Activated CD4-positive, alpha-beta T cell treated with anti-CD3 and anti-CD28 coated beads, Interleukin-2, Interleukin-4, amounts not matched to agents 100 ng/mL and 50 ng/mL, durations not matched to agents 16 hours and 8 hours (primary cell): ENCODE measurements at places on chromosomes 12 and 14.

GRCh38 chr12:61939977-61940376 is 320.2 kb upstream of the USP15 start:
- DNase-seq, result no peak

- no peak for DNase-seq
Measured at GRCh38 chr12:108517288-108518100, 2.4 kb downstream of the FICD start.

- no peak for DNase-seq
Measured at GRCh38 chr14:96515731-96516130, 13.5 kb downstream of the PAPOLA start.

- DNase-seq, result no peak
Measured at GRCh38 chr12:58774731-58775130, 145.6 kb downstream of the LRIG3 start.

DNA sequence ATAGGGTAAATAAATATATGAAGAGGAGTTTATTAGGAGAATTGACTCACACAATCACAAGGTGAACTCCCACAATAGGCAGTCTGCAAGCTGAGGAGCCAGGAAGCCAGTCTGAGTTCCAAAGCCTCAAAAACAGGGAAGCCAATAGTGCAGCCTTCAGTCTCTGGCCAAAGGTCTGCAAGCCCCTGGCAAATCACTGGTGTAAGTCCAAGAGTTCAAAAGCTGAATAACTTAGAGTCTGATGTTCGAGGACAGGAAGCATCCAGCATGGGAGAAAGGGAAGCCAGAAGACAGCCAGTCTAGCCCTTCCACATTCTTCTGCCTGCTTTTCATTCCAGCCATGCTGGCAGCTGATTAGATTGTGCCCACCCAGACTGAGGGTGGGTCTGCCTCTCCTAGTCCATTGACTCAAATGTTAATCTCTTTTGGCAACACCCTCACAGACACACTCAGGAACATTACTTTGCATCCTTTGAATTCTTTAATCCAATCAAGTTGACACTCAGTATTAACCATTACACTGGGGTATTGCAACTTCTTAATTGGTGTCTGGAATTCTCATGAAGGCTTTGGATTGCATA is 736.5 kb upstream of the LMO3 start:
- DNase-seq, result no peak

DNA sequence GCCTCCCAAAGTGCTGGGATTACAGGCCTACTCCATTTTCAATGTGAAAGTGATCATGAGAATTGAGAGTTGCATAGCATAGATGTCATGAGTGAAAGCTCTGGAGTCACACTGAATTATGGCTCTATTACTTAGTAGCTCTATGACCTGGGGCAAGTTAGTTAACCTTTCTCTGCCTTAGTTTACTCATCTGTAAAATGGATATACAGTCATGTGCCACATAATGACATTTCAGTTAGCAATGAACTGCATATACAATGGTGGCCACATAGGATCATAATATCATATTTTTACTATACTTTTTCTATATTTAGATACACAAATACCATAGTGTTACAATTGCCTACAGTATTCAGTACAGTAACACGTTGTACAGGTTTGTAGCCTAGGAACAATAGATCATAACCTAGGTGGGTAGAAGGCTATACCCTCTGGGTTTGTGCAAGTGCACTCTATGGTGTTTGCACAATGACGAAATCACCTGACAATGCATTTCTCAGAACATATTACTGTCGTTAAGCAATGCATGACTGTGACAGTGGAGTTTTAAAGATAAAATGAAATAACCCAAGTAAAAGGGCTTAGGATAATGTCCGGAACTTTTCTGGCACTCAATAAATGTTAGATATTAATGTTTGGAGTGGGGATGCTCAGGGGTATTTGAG is 53.1 kb downstream of the ZFYVE26 start:
- no peak for DNase-seq

GRCh38 chr12:104248444-104248843 is 32.9 kb downstream of the TXNRD1 start:
- no peak for DNase-seq

DNA sequence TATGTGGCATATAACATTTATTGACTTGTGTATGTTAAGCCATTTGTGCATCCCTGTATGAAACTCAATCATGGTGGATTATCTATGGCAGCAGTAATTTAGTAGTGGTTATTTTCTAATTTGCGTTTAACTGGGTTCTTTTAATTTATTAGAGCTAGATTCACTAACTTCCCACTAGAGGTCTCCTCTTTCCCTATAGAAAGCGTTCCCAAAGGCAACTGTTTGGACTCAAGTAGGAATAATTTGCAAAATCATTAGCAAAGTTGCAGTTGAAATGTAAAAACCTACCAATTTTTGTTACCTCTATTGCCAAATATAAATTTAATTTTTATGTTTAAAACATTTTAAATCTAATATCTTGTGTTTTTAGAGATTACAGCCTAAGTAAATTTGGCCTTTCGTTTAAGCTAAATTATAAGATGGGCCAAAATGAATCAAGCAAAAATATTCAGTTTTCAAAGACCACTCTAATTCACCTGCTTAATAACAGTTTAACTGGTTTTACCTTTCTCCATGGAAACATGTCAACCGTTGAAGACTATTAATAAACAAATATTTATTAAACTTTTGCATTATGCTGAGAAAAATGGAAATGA is 6.0 kb downstream of the DMAC2L start:
- DNase-seq, result peak; percentile 17

- DNase-seq, result no peak
Measured at GRCh38 chr12:131990066-131990979, 40.6 kb downstream of the EP400 start.

- DNase-seq, result no peak
Measured at GRCh38 chr12:54371328-54372112, 7.2 kb upstream of the GPR84 start.

GRCh38 chr12:49901986-49902385 is 1.7 kb downstream of the FAIM2 start:
- no peak for DNase-seq

GRCh38 chr12:77724367-77724957 is 106.2 kb upstream of the NAV3 start:
- no peak for DNase-seq

- no peak for DNase-seq
Measured at GRCh38 chr12:30932881-30933280, 6.3 kb downstream of the TSPAN11 start.

DNA sequence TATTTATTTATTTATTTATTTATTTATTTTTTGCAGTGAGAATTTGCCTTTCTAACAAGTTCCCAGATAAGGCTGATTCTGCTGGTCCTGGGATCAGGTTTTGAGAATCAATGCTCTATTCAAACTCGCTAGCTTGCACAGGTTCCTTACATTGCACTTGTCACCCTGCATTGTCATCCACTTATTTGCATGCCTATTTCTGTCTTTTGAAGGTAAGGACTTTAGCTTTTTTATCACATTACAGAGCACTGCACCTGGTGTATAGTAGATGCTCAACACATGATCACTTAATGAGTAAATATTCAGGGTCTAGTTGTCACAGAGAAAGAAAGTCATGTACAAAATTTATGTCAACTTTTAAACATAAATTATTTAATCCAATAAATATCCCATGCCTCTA is 219.7 kb upstream of the BTG1 start:
- DNase-seq, result no peak

- peak; percentile 74 for DNase-seq
Measured at GRCh38 chr14:21917699-21918436, 244.2 kb upstream of the OR4E1 start.

- no peak for DNase-seq
Measured at GRCh38 chr12:112328456-112329124, 53.6 kb downstream of the HECTD4 start.

DNA sequence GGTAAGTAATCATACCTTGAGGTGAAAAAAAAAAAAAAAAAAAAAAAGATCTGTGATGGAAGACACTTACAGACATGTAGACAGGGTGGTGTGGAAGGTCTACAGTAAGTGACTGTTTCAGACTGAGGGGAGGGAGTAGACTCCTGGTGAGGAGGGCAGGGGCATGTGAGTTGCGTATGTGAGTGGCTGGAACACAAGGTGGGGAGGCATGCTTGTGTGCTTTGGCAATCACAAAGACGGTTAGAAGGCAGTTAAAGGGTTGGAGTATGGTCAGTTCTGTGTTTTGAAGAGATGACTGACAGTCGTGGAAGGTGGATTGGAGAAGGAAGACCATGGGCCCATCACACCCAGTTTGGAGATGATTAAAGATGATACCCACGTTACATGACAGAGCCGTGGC is 65.2 kb downstream of the ETV6 start:
- DNase-seq, result no peak

GRCh38 chr12:32049956-32050355 is 56.7 kb upstream of the BICD1 start:
- no peak for DNase-seq

DNA sequence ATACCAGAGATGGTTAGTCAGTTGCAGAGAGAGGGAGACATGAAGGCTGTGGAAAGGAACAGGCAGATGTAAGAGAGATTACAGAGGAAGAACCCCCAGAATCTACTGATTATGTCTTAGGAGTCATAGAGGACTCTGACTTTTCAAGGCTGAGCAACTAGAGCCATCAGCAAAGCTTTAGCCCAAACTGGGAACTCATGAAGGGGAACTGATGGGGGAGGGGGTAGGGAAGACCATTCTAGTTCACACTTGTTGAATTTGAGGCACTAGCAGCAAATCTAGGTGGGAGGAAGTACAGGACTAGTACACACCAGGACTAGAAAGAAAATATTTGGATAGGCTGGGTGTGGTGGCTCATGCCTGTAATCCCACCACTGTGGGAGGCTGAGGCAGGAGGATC is 10.1 kb downstream of the LGALS3 start:
- DNase-seq, result no peak

GRCh38 chr14:84535976-84536375 is 994.0 kb upstream of the FLRT2 start:
- DNase-seq, result no peak

- DNase-seq, result no peak
Measured at GRCh38 chr12:123474485-123475245, 16.7 kb downstream of the SNRNP35 start.

GRCh38 chr12:69415471-69416275 is 54.5 kb upstream of the FRS2 start:
- DNase-seq, result no peak

GRCh38 chr14:42222924-42223471 is 616.3 kb downstream of the LRFN5 start:
- DNase-seq, result no peak

DNA sequence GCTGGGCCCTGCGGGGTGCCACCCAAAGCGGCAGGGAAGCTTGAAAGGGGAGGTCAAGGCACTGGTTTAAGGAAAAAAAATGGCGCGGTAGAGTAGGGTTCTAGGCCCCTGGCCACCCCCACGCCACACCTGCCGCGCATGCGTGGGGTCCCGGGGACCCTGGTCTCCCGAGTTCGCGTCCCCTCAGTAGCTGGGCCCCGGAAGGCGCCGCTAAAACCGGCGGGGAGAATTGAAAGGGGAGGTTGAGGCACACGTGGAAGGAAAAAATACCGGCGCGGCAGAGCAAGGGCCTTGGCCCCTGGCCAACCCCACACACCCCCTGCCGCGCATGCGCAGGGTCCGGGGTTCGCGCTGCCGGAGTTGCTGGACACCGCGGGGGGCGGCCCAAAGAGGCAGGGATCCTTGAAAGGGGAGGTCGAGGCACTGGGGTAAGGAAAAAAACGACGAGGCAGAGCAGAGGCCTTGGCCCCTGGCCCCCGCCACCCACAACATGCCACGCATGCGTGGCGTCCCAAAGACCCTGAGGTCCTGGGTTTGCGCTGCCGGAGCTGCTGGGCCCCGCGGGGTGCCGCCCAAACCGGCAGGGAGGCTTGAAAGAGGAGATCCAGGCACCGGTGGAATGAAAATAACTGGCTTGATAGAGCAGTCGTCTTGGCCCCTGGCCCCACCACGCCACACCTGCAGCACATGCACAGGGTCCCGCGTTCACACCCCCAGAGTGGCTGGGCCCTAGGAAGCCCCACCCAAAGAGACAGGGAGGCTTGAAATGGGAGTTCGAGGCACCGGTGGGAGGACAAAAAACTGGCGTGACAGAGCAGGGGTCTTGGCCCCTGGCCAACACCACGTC is 314.5 kb downstream of the ALG10 start:
- DNase-seq, result no peak

- peak; percentile 32 for DNase-seq
Measured at GRCh38 chr14:50396631-50397389, at the start of gene CDKL1. CDKL1 (minus strand) TSS chr14:50396881; CDS start chr14:50395868, 1,013 bp downstream.

DNA sequence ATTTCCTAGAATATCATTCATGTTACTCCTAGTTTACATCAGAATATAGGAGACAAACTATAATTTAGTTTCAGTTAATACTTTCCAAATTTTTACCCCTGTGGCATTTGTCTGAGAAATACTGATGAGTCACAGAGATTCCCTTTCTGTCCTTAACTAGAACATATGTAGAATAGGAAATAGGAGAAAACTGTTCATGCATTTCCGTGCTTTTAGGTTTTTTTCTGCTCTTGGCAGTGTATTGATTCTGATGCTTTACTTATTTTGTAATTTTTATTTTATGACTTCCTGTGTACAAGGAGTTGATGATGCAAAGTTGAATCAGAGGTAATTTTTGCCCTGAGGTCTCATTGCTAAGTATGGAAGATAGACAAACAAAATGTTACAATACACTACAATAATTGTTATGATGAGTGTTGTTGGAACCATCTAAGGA is 23.0 kb downstream of the MNAT1 start:
- no peak for DNase-seq

DNA sequence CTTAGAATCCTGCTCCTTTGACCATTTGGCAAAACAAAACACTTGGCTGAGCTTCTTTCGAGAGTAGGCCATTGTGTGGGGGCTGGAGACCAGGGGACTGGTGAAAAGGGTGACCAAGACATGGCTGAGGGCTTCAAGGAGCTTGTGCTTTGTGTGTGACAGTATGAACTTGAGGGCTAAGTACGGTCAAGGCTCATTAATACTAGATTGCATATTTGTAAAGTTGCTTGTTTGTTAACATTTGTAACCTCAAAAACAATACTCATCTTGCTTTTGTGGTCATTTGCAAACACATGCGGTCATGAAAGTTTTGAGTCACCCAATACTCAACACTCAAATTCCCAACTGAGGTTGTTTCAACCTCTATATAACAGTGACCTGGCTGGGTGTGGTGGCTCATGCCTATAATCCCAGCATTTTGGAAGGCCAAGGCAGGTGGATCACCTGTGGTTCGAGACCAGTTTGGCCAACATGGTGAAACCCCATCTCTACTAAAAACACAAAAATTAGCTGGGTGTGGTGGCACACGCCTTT is 42.5 kb downstream of the ZFYVE26 start:
- no peak for DNase-seq

- DNase-seq, result no peak
Measured at GRCh38 chr12:93056971-93057535, 128.0 kb upstream of the EEA1 start.

DNA sequence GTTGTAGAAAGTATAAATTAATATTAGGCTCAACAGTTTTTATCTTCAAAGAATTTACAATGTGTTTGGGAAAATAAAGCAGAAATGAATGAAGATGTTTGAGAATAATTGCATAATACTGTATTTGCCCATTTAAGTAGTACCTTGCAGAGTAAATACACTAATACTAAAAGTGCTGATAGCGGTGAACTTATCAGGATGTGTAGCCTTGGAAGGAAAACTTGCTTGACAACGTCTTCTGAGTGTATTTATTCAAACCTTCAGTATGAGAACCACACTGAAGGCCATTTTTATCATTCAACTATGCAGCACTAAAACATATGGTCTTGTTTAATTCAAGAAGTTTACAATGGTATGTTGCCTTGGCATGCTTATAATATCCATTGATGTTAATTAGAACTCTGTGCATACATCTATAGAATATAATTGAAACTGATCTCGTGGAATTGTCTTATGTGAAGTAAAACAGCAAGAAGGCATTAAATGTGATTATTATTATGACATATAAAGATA is 41.3 kb downstream of the MSRB3 start:
- DNase-seq, result no peak
